ENCODE measurements at places on chromosomes 13 and 19. TPM values are rescaled to one million over a fixed set of nuclear protein-coding genes. Genes with fewer than 3 reads are reported as not detected.
A peak's percentile ranks its signal among the peaks of the same experiment; 100 is the strongest.

The S1PR2 gene
- total RNA-seq: 13.3 TPM

GRCh38 chr19:56177564-56178243, 1.9 kb downstream of the GALP start:
- no peak for DNase-seq

The ZIC5 gene
- not detected for total RNA-seq

- DNase-seq: no peak
Observed at GRCh38 chr13:99311137-99311536, 3.9 kb upstream of the GPR183 start.

- DNase-seq: no peak
Observed at GRCh38 chr19:4049432-4049831, 17.3 kb downstream of the ZBTB7A start.

DNA sequence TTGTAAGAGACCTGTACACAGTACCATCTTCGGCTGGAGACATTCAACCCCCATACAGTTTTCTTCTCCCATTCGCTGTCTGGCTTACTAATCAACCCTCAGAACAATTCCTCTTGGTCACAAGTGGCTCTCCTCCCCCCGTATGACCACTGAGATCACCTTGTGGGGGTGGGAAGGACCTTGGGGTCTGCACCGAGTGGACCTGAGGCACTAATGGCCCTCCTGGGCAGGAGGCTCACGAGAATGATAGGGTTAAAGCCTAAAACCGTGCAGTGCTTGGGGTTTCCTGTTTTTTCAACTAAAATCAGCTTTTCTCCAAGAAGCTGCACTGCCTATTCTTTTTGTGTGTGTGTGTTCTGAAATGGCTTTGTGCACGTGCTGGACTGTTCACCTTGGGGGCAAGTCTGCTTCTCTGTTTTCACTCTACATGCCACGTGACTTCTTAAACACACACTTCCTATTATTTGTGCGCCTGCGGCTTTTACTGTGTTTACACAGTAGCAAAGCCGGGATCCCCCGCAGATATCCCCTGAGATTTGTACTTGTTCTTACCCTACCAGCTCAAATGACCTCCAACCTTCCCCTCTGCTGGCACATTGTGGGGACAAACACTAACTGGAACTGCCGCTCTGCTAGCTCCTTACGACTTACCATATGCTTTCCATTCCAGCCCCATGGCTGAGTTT, 12.3 kb downstream of the RBM26 start:
- DNase-seq: no peak

DNA sequence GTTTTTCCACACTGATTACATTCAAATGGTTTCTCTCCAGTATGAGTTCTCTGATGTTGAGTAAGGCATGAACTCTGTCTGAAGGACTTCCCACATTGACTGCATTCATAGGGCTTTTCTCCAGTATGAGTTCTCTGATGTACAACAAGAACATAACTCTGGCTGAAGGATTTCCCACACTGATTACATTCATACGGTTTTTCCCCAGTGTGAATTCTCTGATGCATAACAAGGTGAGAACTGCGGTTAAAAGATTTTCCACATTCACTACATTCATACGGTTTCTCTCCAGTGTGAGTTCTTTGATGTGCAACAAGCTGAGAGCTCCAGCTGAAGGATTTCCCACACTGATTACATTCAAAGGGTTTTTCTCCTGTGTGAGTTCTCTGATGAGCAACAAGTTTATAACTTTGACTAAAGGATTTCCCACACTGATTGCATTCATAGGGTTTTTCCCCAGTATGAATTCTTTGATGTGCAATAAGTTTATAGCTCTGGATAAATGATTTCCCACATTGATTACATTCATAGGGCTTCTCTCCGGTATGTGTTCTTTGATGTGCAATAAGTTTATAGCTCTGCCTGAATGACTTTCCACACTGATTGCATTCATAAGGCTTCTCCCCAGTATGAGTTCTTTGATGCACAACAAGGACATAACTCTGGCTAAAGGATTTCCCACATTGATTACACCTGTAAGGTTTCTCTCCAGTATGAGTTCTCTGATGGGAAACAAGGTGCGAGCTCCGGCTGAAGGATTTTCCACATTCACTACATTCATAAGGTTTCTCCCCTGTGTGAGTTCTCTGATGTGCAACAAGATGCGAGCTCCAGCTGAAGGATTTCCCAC, 23.5 kb downstream of the ZNF180 start:
- no peak for DNase-seq

GRCh38 chr13:94993616-94994015, 281.3 kb upstream of the SOX21 start:
- DNase-seq: no peak

GRCh38 chr19:12187625-12188024, 24.7 kb downstream of the ZNF136 start:
- DNase-seq: no peak

The PLIN4 gene
- 2,078 TPM for total RNA-seq

The ZNF730 gene
- total RNA-seq: 0.22 TPM

DNA sequence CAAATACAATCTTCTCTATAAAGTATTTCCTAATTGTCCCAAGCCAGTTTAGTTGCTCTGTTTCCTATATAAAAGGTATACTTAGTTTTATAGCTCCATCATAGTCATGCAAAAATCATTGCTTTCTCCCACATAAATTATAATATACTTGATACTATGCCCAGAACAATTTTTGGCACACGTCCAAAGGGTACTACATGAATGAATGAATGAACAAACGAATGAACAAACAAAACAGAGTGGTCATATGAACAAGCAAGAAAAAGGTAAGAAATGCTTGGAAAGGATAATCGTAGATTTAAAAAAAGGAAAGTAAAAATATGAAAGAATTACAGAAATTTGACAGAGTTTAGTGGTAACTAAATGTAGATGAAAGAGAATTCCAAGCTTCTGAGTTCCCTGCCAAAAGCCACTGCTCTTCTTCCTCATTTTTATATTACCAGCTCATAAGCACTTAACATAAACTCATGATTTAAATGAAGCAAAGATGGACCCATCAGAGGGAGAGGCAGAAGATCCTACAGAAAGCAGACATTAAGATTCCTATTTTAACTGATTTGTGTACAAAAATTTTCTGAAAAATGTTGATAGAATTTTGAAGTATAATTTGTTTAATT, 123.2 kb downstream of the ENOX1 start:
- no peak for DNase-seq

- DNase-seq: no peak
Observed at GRCh38 chr13:23513455-23513854, 56.8 kb upstream of the TNFRSF19 start.

The ERICH6B gene
- total RNA-seq: not detected

DNA sequence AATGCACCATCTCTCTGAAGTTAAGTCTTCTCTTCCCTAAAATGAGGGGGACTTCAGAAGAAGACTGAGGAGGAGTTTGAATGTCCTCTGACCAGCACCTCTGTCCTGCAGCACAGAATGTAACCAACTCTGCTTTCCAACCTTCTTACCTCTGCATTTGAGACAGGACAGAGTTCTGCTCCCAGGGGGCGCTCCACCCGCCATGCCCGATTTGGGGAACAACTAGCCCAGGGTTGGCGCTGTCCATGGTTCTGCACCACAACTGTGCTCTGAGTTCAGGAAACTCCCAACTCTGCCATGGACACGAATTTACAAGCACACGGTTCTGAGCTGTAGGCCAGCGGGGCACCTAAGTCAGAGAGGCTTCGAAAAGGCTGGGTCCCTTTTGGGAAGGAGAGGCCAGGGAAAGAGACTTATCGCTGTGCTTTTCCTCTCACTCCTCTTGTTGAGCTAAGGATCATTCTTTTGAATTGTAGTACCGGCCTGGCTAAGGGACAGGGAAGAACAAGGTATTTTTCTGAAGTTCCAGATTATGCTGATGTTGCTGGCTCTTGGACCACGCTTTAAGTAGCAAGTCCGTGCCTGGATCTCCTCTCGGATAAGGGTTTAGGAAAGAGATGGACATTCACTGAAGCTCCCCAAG, 22.2 kb downstream of the SIGLEC5 start:
- DNase-seq: peak; percentile 93

The NANOS3 gene
- total RNA-seq: not detected

DNA sequence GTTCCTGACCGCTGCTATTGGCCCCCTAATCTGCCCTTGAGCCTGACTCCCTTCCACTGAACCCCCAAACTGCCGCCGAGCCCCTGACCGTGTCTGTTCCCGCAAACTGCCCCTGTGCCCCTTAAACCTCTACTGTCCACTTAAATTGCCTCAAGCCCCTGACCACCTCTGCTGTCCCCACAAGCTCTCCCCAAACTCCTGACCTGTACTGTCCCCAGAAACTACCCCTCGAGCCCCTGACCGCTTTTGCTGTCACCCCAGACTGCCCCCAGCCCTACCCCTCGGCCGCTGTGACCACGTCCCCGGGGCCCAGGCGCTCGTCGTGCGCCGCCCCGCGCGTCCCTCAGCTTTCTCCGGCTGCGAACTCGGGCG, 382 bp downstream of the ZNF77 start:
- no peak for DNase-seq

The C5AR1 gene
- total RNA-seq: 135 TPM

GRCh38 chr13:113152691-113152983, 5.8 kb upstream of the PROZ start:
- no peak for DNase-seq

The NFKBIB gene
- total RNA-seq: 24.2 TPM

- DNase-seq: no peak
Observed at GRCh38 chr19:37817180-37817981, 38.0 kb upstream of the ZNF573 start.

DNA sequence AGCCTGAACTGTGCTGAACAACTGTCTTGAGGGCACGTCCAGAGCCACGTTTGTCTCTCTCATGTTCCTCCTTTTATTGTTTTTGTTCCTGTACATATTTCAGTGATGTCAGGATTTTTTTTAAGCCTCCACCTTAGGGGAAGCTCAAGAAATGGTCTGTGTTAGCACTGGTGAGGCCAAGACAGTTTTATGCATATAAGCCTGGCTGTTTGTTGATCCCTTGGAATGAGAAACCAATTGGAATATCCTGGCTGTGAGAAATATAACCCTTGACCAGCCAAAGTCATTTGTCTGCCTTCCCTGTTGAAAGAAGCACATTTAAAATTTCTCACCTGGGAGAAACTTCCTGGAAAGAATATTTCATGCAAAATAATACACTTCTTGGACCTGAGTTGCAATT, 115.8 kb downstream of the DNAJC15 start:
- DNase-seq: no peak

GRCh38 chr19:39749981-39750380, 12.2 kb upstream of the CLC start:
- DNase-seq: no peak

DNA sequence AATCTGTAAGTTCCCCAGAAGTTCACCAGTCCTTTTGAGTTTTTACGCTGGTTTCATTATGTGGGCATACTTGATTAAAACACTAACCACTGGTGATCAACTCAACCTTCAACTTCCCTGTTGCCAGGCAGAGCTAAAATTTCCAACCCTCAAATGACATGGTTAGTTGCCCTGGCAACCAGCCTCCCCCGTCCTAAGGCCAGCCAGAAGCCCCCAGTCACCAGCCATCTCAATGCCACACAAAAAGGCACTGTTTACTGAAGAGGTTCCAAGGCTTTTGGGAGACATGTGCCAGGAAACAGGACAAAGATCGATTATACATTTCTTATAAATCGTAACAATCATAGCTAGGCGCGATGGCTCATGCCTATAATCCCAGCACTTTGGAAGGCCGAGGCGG, 1.6 kb downstream of the ZNF649 start:
- DNase-seq: no peak

DNA sequence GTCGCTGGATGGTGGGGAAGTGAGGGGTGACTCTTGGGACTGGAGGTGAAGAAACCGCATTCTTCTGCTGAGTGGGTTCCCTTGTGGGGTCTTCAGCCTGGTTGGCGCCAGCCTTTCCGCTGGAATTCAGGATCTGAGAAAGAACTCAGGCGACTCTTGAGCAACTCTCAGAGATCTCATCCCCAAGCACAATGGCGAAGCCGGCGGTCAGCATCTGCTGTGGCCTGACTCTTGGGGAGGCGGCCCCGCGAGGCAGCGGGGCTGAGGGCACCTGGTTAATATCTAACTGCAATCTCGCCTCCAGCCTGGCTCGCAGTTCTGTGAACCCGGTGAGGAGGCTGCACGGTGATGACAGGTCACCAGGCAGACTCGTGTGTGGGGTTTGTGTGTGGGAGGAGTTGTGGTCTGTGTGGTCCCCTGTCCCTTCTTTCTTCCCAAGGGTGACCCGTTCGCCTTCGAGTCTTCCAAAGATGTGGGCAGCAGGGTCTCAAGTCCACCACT, 883 bp downstream of the ZNF441 start:
- DNase-seq: no peak

DNA sequence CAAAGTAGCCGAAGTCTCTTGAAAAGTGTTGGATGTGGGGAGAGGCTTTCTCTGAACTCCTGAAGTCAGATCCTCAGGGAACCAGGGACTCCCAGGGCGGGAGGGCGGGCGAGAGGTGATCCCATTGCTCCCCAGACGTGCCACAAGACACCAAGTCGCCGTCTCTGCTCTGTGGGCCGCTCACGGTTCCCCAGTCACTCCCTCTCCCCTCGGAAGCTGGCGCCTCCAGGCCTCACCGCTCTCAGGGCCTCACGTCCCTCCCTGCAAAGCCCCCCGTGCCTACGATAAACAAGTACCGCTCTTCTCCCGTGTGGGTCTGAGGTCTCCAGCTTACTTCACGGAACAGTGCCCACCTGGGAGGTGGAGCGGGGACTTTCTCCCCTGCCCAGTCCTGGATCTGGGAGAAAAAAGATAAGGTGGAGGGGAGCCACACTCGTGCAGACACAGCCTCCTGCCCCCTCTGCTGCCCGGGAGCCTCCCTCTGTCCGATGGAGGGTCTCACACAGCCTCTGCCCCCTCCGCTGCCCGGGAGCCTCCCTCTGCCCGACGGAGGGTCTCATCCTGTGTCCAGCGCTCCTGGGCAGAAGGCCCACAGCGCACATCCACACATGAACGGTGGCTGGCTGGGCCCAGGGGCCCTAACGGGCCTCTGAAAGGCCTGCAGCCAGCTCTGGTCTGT, 50.7 kb downstream of the GAS6 start:
- no peak for DNase-seq

The GRIN2D gene
- total RNA-seq: 0.48 TPM

The GZMM gene
- 0.74 TPM for total RNA-seq

- peak; percentile 53 for DNase-seq
Observed at GRCh38 chr13:113367020-113367560, 3.2 kb upstream of the GRTP1 start.

The CBLC gene
- not detected for total RNA-seq

The KIR3DL2 gene
- total RNA-seq: not detected
